ENCODE measurements at places on chromosomes 4 and X. TPM values are rescaled to one million over a fixed set of nuclear protein-coding genes. Genes with fewer than 3 reads are reported as not detected.

Gene RASGEF1B
- total RNA-seq = 110 TPM

Gene MAGEB1
- total RNA-seq = not detected

Gene SMR3B
- total RNA-seq = not detected

DNA sequence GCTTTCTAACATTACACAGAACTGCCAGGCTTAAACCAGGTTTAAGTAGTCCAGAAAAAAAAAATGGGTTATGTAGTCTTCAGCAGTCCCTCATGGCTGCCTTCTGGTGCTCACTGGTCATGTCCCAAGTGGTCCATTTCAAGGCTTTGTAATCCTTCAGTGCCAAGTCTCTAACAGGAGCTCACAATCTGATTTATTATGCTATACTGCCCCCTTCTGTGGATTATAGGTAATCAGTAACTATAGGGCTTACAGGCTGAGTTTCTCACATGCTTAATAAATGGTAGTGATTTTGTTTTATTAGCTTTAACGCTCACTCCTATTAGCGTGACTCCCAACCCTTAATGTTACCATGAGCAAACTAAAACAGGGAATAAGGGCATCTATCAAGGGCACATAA, 92.5 kb upstream of the EDA2R start:
- no peak for DNase-seq

DNA sequence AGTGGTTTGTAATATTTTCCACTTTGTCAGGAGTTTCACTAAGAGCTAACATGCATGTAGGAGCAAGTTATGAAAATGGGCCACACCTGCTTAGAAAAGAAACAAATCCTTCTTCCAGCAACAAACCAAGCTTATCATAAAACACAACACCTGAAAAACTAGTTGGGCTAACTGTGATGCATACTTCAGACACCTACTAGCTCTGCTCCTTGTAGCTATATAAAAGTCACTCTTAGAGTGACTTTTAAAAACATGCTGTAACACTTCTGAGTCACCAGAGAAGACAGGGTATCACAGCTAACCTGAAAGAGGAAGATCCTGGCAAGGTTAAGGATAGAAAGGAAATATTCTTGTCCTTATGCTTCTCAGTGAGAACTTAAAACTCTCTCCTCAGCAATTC, 3.6 kb upstream of the SLAIN2 start:
- DNase-seq = no peak

- DNase-seq = no peak
Measured at GRCh38 chr4:36304138-36304681, 22.8 kb downstream of the DTHD1 start.

GRCh38 chrX:136480383-136480782, 7.4 kb upstream of the BRS3 start:
- DNase-seq = no peak

DNA sequence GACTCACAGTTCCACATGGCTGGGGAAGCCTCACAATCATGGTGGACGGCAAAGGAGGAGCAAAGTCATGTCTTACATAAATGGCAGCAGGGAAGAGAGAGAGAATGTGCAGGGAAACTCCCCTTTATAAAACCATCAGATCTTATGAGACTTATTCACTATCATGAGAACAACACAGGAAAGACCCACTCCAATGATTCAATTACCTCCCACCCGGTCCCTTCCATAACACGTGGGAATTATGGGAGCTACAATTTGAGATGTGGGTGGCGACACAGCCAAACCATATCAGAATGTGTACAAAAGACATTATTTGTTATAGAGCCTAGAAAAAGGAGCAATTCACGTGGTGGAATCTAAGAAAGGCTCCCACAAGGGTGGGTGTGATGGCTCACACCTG, 10.8 kb upstream of the HERC6 start:
- DNase-seq = no peak

GRCh38 chr4:18440527-18441202, 419.1 kb upstream of the LCORL start:
- no peak for DNase-seq
